ENCODE measurements at places on chromosomes 4 and X.

- no peak overlapping the region for H3K27ac ChIP-seq
- H3K36me3 ChIP-seq: no peaks in the 10 kb centered on the region
- peaks cover 23% of the 10 kb centered on the region for H3K27me3 ChIP-seq
- peaks cover 18% of the 10 kb centered on the region for H3K4me1 ChIP-seq
These were observed 1.6 kb downstream of the CXCL1 start for GRCh38 chr4:73870768-73871167.

DNA sequence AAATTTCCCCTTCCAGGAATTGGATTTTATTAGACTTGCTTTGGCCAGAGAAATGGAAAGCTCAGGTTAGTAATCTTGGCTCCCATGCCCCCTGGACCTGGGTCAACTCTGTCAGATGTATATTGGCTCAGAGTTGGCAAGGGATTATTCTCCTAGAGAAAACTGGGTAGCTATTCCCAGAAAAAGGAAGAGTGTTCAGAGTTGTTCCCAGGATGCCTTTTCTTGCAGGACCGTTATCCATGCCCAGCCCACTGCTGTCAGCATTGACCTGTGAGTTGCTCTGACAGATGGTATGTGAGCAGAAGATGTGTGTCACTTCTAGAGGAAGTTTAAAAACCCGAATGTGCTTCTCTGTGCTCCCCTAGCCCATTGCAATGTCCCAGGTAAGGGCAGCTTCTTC, 509.9 kb upstream of the ZFP42 start:
- no peaks in the 10 kb centered on the region for H3K27me3 ChIP-seq
- no peak overlapping the region for H3K27ac ChIP-seq
- DNase-seq: no peak
- H3K36me3 ChIP-seq: no peaks in the 10 kb centered on the region

DNA sequence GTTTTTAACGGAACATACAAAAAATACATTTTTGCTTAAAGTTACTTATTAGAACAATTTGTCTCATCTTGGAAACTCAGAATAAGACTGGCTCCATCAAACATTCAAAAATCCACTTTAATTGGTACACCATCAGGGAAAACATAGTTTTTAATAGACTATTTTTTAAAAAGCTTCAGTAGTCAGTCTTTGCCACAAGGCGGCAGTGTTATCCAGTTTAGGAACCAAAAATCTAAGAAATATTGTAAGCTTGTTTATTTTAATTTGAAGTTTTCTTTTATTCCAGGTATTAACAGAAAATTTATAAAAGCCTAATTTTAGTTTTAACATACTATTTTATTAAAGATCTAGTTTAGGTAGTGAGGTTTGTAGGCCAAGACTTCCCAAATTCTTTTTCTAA, 107.7 kb downstream of the APOOL start:
- H3K4me1 ChIP-seq: no peaks in the 10 kb centered on the region
- H3K27ac ChIP-seq: no peak overlapping the region
- H3K27me3 ChIP-seq: no peaks in the 10 kb centered on the region
- no peak overlapping the region for H3K4me3 ChIP-seq
- no peaks in the 10 kb centered on the region for H3K36me3 ChIP-seq

GRCh38 chr4:166501941-166502382, 628.9 kb downstream of the TLL1 start:
- no peaks in the 10 kb centered on the region for H3K4me1 ChIP-seq
- H3K27me3 ChIP-seq: no peaks in the 10 kb centered on the region
- H3K36me3 ChIP-seq: no peaks in the 10 kb centered on the region
- DNase-seq: peak; percentile 90

GRCh38 chrX:108419401-108419800, 18.8 kb downstream of the COL4A6 start:
- no peaks in the 10 kb centered on the region for H3K27me3 ChIP-seq
- peaks cover 35% of the 10 kb centered on the region for H3K4me1 ChIP-seq
- no peak overlapping the region for H3K4me3 ChIP-seq

DNA sequence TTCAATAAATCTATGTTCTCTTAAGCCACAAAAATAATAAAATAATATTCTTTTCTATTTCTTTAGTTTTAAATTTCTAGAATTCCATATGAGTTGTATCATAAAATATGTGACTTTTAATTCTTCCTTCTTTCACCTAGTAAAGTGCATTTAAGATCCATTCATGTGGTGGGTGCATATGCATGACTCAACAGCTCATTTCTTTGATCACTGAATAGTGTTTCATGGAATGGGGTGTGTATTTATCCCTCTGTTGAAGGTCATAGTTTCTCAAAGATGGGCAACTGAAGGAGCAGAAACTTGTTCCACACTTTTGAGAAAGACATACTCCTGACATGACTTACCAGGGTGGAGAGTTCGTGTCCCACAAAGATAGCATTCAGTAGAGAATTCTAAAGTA, 1230.3 kb upstream of the AGA start:
- no peak overlapping the region for H3K27ac ChIP-seq
- no peaks in the 10 kb centered on the region for H3K4me1 ChIP-seq
- H3K4me3 ChIP-seq: no peak overlapping the region
- H3K27me3 ChIP-seq: no peaks in the 10 kb centered on the region

All from GM23338 (cell line).